ENCODE measurements at places on chromosomes 6 and 20.

DNA sequence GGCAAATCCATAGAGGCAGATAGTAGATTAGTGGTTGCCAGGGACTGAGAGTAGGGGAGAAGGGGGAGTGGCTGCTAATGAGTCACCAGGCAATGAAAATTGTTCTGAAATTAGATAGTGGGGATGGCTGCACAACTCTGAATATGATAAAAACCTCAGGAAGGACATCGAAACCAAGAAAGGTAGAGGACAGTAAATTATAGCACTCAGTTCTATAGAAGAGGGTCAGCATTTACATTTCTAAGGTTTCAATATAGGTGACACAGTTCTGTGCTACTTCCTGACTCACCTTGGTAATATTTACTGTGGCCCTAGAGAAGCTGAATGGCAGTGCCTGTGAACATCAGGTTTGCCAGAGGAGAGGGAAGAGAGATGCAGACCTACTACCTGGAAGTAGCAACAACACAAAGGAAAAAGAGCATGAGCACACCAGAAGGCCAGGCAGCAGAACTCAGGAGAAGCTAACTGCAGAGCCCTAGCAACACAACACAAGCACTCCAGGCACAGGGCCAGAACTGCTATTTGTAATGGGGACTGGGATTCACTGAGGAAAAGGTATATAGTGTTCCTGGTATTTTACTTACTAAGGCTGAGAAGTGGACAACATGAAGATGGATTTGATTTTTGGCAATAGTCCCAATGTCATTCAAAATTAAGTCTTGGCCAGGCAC, 75.9 kb downstream of the PLCG1 start:
- DNase-seq = no peak

- no peak for DNase-seq
These were observed 329.8 kb upstream of the SOX4 start for GRCh38 chr6:21263531-21264287.

- DNase-seq = no peak
These were observed 38.9 kb upstream of the HDGFL1 start for GRCh38 chr6:22530506-22530905.

- DNase-seq = no peak
These were observed 3.5 kb downstream of the NUP153 start for GRCh38 chr6:17703256-17703694.

DNA sequence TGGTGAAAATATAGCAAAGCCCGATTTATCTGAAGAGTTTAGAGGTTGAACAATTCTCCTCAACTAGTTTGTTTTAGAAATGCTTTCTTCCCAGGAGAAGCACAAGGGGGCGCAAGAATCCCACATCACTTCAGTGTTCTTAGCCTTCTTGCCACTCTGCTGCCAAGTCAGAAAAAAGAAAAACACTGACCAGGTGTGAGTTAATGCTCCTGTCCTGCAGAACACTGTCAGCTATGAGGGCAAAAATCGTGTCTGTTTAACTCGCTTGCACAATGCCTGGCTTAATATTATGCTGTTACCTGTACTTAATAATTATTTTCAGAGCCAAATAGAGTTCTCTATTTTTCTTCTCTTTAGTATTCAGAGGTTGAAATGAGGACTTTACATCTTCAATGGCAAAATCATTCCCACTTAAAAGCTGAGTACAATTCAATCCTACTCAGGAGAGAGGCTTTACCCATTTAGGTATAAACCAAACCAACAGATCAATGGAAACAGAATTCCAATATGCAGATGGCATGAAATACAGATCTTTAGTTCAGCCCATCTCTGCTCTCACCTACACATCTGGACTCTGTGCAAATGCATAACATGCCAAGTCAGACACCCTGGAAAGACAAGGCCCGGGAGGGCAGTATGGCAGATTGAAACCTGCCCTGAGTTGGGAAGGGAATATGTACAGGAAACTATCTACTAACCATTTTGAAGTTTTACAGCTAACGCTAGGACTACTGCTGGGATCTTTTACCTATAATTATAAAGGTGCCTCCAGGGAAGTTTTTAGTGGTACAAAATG, 71.4 kb upstream of the TULP1 start:
- peak; percentile 66 for DNase-seq

DNA sequence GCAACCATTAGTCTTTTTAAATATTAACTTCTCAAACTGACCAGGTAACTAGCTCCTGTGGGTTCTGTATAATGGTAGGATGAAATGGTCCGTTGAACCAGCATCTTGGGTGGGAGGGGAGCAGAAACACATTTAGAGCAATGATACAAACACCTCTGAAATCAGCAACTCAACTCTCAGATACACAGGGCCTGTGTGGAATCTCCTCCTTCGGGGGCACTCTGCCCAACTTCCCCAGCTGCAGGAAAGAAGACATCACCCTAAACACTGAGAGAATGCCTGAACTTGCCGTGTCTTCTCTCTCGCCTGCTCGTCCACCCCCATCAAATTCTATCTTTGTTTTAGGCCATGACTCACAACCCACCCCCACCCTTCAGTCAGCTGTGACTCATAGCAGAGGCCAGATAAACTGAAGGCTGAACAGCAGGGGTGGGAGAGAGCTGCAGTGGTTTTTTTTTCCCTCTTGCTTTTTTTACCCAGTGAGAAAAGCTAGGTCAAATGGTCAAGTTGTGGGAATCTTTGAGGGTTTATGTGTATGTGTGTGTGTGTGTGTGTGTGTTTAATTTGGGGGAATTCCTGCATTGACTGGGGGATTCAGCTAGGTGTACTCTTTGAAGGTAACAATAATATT, 593.4 kb upstream of the JAG1 start:
- peak; percentile 51 for DNase-seq

DNA sequence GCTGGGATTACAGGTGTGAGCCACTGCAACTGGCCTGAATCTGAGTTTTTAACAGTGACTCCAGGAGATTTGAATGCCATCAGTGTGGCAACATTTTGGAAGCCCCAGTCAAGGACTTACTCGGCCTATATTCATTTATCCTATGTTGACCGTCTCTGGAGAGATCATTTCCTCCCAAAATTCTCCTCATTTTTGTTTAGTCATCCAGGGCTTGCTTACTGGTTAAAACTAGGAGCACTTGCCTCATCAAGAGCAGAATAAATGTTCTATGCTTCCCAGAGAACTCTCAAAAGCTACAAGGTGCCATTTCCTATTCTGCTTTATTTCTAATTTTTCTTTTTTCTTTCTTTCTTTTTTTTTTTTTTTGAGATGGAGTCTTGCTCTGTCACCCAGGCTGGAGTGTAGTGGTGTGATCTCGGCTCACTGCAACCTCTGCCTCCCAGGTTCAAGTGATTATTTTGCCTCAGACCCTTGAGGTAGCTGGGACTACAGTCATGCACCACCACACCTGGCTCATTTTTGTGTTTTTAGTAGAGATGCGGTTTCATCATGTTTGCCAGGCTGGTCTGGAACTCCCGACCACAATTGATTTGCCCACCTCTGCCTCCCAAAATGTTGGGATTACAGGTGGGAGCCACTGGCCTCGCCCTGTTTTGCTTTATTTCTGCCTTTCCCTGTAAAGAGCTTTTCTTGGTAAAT, 23.4 kb upstream of the TRIM27 start:
- no peak for DNase-seq

DNA sequence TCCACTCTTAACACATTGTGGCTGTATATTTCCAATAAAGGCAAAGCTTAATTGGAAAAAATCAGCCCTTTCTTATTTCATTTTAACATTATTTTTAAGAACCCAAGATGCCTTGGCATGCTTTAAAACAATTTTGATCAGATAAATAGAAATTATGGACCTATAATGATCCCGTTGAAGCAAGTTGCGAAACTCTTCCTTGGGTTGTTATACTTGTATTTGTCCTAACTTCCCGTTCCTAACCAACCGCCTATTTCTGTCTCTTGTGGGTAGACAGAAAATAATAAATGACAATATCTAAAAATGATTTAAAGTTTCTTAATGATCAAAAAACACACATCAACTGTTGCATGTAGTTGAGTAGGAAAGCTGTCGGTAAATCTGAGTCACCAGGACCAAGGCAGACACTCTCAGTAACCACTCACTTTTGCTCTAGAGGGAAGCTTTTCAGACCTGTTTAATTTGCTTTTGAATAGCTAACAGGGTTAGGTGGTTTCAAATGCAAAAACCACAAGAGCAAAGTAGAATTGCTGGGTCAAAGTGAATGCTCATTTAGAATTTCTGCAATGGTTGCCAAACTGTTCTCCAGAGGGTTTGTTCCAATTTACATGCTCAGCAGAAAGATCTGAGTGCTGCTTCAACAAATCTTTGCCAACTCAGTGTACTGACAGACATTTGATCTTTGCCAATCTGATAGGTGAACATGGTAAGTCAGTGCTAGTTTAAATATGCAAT, 34.2 kb upstream of the KCNK5 start:
- DNase-seq = no peak
